Amniotic stem cell (primary cell): ENCODE measurements at places on chromosomes 5 and 9.
A peak's percentile ranks its signal among the peaks of the same experiment; 100 is the strongest.

GRCh38 chr5:86645885-86646284 is 28.1 kb downstream of the COX7C start:
- DNase-seq, result no peak

GRCh38 chr5:39648848-39649227 is 224.1 kb upstream of the DAB2 start:
- DNase-seq, result no peak

DNA sequence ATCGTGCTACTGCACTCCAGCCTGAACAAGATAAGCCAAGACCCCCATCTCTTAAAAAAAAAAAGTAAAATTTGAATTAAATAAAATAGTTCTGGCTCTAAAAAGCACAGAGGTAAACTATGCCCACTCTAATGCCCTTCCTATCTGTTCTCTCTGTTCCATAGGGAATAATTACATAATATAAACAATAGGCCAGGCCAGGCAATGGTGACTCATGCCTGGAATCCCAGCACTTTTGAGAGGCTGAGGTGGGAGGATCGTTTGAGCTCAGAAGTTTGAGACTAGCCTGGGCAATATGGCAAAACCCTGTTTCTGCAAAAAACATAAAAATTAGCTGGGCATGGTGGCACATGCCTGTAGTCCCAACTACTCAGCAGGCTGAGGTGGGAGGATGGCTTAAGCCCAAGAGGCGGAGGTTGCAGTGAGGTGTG is 47.4 kb downstream of the MYO10 start:
- no peak for DNase-seq

- DNase-seq, result no peak
Measured at GRCh38 chr9:125889476-125890419, 142.6 kb downstream of the PBX3 start.

DNA sequence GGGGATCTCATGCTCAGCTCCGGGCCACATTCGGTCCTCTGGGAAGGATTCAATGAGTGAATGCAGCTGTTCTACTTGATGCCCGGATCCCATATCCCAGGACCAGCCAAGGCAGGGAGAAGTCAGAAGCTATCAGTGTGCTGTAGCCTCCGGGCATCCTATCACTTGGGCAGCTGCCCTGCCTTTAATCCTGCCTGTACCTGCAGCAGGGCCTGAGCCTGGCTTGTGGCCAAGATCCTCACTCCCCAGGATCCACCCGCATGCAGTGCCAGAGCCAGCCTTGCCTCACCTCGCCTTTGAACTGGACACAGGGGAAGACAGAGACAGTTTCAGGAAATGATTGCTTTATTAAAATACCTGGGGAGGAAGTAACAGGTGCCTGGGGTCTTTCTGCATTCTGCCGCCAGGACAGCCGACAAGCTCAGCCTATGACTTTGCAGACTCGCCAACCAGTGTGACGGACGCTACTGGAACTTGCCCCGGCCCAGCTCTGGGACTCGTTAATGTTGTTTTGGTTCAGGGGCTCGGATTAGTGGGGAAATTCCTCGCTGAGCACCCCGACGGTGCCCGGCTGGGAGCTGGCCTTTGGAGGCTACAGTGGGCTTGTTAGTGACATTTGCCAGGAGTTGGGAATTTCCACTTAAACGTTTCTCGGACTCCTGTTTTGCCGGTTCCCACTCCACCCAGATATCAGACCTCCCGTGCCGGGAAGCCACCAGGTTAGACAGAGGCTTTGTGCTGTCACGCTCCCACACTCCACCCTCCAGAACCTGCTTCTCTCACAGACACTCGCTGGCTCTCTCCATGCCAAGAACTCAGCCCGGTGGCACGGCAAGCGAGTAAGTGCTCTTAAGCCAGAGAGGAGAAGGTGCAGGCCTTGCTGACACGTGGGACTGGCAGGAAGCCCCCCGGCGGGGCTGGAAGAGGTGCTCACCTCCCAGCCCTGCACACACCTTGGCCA is 721 bp downstream of the PTGES start:
- no peak for DNase-seq

DNA sequence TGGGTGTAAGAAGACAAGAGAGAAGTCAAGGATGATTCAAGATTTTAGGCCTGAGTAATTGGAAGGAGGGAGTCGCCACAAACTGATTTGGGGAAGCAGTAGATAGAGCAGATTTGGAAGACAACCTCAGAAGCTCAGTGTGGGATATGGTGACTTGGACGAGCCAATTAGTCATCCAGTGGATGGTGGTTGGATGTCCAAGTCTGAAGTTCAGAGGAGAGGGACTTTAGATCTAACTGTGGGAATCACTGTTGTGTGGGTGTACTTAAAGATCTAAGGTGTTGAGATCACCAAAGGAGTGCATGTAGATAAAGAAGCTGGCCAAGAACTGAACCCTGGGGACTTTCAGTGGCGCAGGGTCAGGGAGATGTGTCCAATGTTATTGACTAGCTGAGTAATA is 2.2 kb downstream of the IDNK start:
- DNase-seq, result no peak

- no peak for DNase-seq
Measured at GRCh38 chr5:179978792-179979191, 71.1 kb upstream of the TBC1D9B start.

DNA sequence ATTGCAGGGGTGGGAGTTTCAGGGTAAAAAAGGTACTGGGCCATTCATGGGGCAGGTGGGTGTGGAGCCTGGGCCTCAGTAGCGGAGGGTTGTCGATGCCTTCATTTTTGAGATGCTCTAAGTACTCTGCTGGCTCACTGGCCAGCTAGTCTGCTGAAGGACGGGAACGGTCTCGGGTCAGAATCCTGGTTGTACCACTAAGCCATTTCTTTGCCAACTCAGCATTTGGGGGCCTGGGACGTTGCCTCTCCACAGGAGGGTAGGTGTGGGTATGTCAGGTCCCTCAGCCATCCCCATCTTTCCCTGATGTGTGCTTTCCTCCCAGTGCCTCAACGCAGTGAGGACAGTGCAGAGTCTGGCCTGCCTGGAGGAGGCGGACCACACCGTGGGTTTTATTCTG is 25.1 kb downstream of the SH3GLB2 start:
- DNase-seq, result no peak

- peak; percentile 1 for DNase-seq
Measured at GRCh38 chr5:87127426-87127825, 140.3 kb upstream of the RASA1 start.

DNA sequence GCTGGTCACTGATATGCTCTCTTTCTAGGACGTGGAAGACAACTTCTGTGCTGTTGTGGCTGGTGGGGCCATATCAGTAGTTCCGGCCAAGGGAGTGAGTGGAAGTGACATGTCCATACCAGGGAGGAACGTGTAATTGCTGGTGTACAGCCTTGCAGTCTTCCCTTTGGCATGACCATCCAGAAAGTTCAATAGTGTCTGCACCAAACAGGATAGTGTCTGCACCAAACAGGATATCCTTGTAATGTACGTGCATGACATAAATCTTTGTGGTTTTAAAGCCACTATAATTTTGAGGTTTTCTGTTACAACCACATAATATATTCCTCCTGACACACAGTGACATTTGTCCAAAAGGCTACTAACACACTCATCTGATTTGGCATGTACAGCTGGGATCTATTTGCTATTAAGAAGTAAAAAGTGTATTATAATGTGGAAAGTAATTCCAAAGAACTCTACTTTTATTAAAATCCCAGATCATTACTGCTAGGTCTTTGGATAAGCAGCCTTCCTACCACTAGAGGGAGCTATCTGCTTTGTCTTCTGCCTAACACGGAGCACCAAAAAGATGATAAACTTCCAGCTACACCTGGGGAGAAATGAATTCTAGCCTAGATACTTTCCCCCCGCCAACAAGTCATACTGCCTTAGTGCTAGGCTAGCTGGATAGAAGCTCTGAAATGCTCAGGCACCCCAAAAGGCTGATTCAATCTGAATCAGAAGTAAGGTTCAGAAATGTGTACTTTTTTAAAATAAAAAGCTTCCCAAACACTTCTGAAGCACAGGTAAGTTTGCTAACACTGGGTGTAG is 52.7 kb downstream of the RNF145 start:
- DNase-seq, result peak; percentile 67

DNA sequence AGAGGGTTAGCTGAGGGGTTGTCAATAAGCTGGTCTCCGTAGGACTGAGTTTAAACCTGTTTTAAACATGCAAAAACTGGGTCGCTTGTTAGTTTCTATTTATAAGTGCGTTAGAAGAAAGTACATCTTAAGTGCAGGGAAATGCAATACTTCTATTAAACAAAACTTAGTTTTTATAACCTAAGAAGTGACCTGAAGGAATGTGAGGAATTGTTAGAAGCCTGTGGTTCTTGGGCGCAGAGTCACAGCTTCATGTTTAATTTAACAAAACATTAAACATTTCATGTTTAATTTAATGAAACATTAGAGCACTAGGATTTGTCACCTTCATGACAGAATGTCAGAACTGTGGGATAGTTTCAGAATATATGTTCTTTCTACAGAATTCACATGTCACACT is 469.2 kb upstream of the WWC1 start:
- no peak for DNase-seq

- no peak for DNase-seq
Measured at GRCh38 chr5:89524785-89525184, 641.8 kb upstream of the MEF2C start.

GRCh38 chr5:90112033-90112692 is 297.4 kb downstream of the CETN3 start:
- DNase-seq, result no peak

GRCh38 chr5:74392711-74393351 is 247.7 kb downstream of the ENC1 start:
- DNase-seq, result no peak

DNA sequence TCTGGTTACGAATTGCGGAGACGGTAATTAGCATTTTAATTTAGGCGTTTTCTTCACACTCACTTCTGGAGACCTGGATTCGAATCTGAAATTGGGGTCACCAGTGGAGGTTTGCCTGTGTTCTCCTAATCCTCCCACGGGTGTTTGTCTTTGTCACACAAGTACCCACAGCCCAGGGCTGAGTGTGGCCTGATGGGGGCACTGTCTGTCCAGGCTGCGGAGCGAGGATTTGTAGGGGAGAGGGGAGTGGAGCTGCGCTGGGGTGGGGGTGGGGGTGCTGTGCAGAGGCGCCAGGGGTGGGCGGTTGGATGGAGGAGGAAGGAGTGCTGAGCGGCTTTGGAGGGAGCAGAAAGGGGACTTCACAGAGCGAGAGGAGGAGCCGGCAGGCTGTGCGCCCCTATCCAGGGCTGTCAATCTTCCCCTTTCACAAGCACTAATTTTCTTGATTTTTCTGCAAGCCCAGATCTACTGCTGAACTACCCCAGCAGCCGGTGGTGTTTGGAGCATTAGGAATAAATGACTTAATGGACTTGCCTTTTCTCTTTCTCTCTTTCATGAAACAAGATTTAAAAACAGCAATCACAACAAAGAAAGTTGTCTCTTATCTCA is 53.1 kb downstream of the TSPAN17 start:
- DNase-seq, result no peak

- DNase-seq, result no peak
Measured at GRCh38 chr5:131495536-131496399, 139.3 kb downstream of the RAPGEF6 start.

- no peak for DNase-seq
Measured at GRCh38 chr5:73759771-73760170, 133.8 kb downstream of the ARHGEF28 start.

- no peak for DNase-seq
Measured at GRCh38 chr5:36407396-36407795, 105.7 kb upstream of the RANBP3L start.

DNA sequence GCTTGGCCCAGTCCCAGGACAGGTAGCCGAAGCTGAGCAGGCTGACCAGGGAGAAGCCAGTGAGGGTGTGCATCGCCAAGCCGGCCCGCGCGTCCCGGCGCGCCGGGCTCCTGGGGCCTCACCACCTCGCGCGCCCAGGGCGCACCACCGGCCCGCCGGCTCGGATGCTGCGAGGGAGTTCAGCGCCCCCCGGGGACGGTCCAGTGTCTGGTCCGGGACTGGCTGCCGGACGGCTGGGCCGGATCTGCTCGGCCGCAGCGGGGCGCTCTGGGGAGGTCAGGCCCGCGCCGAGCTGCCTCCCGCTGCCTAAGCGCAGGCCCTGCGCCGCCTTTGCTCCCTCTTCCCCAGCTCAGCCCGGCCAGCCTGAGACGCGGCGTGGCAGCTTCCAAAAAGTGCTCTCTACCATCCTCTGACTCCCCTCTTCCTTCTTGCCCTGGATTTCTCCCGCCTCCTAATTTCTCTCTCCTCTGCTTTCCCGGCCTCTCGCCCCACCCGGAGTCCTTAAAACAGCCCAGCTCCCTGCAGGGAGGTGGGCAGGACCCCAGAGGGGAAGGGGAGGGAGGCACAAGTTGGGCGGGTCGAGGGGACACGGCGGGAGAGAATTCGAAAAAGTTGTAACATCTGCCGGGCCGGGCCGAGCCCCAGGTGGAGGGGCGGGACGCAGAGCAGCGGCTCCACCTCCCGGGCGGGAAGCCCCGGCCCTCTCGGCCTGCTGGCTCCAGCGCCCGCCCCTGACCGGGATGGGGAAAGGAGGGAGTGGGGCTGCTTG is at the start of gene ARSI:
Gene ARSI (minus strand): TSS at position 605 of the 769 bp plus-strand sequence. CDS start 532 bp downstream, at position 73.
- DNase-seq, result no peak

GRCh38 chr9:98807814-98808195 is 335 bp downstream of the GALNT12 start:
- DNase-seq, result no peak

DNA sequence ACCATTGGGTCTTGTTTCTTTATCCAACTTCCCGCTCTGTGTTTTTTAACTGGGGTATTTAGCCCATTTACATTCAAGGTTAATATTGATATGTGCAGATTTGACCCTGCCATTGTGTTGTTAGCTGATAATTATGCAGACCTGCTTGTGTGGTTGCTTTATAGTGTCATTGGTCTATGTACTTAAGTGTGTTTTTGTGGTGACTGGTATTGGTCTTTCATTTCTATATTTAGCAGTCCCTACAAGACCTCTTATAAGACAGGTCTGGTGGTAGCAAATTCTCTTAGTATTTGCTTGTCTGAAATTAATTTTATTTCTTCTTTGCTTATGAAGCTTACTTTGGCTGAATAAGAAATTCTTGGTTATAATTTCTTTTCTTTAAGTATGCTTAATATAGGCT is 698.1 kb downstream of the DTWD2 start:
- no peak for DNase-seq

GRCh38 chr9:72292874-72293607 is 72.0 kb downstream of the ZFAND5 start:
- no peak for DNase-seq

DNA sequence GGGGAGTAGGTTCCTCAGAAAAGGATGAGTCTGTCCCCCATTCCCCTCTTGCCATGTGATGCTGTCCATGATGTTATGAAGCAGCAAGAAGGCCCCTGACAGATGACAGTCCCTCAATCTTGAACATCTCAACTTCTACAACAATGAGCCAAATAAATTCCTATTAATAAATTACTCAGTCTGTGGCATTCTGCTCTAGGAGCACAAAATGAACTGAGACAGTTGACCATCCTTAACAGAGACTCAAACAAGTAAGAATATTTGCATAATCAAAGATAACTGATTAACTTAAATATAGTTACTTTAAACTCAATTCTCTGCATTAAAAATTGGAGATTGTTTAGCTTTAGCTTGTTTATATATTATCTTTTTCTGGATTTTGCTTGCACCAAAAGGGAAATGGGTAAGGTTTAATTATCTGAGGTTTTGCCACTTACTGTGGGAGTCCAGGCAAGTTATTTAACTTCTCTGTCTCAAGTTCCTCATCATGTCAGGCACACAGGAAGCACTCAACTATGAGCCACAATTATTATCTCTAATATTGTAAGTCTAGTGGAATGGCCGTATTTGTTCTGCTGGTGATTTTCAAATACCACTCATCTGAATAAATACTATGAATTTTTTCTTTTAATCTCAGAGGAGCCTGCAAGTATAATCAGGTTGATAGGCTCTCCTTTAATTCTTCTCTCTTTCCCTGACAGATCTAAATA is 162.9 kb downstream of the TSSK1B start:
- no peak for DNase-seq
